ENCODE measurements at places on chromosomes 1 and 21.

- DNase-seq, result no peak
These were observed 1.4 kb downstream of the RPS8 start for GRCh38 chr1:44776730-44777068.

- no peak for DNase-seq
These were observed 13.0 kb upstream of the GORAB start for GRCh38 chr1:170518965-170519364.

GRCh38 chr1:223052931-223053330, 90.1 kb downstream of the TLR5 start:
- no peak for DNase-seq

DNA sequence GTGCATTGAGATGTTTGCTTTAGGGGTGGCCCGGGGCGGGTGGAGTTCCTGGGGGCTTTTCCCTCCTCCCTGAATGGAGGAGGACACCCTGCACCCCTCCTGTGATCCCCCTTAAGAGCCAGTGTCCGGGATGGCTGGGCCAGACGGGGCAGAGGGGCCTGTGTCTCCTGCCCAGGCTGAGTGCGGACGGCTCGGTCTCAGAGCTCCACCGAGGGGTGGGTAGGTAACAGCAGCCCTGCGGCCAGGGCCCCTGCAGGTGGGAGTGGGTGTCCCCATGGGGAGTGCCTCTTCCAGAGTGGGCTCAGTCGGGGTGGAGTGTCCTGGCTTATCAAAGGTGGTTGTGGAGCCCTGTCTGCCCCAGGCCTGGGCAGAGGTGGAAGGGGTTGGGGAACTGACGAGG, 23.1 kb downstream of the TP73 start:
- peak; percentile 89 for DNase-seq

DNA sequence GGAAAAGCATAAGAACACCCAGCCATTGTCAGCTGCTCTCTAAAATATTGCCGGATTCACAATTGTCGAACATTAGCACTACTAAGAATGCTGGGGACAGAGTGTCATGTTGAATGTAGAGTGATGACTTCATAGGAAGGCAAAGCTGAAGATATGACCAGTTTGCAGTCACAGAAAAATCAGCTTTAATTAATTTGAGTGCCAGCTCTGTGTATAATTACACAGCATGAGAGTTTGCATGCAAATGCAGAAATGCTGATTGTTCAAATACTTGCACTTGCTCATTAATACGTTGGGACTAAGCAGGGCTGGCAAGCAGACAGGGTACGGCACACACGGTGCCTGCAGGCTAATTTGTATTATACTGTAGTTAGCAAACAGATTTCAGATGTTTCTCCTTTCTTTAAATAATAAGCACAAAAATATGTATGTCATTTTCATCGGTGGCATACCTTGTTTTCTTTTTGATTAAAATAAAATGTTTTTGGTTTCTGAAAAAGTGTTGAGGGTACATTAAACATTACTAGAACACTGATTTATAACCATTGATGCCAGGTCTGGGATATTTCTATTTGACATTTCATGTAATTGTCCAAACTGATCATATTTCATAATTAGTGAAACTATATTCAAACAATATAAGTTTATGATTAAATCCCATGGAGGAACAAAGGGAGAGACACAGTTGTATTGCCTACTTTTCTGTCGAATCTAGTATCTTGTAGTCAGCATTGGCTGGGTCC, 99.8 kb upstream of the ADGRL2 start:
- DNase-seq, result no peak

- peak; percentile 47 for DNase-seq
These were observed 4.8 kb downstream of the PLA2G2F start for GRCh38 chr1:20143734-20144565.
